Renal cortex interstitium (tissue), 15 donors: ENCODE measurements at places on chromosomes 4 and X. TPM values are rescaled to one million over a fixed set of nuclear protein-coding genes. Genes with fewer than 3 reads are reported as not detected.

The JAKMIP1 gene
- 0.14 TPM for polyA plus RNA-seq

The CASP3 gene
- polyA plus RNA-seq = 30.9 TPM

DNA sequence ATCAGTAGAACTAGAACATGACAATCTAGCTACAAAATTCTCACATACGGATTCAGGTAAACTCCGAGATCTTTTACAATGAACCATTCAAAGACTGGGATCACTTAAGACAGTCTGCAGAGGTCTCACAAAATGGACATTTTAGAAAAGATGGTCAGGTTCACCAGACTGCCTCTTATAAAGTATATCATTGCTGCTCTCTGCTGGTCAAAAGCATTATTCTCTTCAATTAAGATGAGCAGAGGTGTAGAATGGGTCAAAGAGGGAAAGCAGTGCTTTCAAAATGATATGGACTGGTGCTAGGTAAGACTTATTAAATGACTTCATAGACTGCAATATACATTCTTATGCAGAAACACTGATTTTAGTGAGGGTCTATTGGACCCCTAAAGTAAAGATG, 434.7 kb downstream of the PACRGL start:
- no peak for DNase-seq

GRCh38 chr4:137213372-137214173, 318.7 kb downstream of the PCDH18 start:
- no peak for DNase-seq

GRCh38 chrX:34653811-34654210, 3.3 kb downstream of the TMEM47 start:
- no peak for DNase-seq
